ENCODE measurements at places on chromosomes 13 and 19. TPM values are rescaled to one million over a fixed set of nuclear protein-coding genes. Genes with fewer than 3 reads are reported as not detected.

ADAT3 gene
- 9.3 TPM for total RNA-seq

DNA sequence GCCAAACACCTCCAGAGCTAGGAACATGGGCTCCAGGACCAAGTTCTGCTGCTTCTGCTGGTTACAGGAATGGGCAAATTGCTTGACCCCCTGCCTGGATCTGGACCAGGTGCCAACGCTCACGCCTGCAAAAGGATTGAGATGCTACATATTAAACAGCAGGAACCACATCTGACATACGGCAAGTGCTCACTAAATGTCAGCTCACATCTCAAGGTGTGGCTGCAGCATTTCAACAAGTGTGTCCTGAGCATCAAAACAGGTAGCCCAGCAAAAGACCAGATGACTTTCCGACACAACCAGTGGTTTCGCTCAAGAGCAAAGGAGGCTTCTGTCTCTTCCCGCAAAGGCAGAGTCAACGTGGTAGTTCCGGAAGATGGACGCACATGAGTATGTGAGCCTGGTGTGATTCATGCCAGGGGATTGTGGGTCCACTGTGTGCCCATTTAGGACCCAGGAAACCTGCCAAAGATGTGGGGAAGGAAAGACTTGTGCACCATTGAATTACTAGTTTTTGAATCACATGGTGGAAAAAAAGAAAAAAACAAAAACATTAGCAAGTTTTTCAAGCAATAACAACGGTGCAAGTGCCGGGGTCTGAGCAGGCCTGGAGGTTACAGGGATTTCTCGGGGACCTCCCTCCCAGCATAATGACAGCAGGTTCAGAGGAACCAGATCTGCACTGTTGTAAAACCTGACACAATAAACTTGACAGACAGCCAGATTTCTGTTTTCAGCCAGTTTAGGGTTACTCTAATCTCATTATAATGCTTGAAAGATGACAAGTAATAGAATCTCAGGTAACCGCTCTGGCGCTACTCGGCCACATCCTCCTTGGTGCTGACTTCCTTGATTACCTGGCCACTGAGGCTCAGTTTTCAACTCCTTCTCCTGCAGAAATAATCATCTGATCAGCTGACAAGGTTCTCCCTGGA is 77.9 kb downstream of the SOX1 start:
- no peak for DNase-seq

KLK8 gene
- not detected for total RNA-seq

ZIK1 gene
- total RNA-seq = 17.9 TPM

DNA sequence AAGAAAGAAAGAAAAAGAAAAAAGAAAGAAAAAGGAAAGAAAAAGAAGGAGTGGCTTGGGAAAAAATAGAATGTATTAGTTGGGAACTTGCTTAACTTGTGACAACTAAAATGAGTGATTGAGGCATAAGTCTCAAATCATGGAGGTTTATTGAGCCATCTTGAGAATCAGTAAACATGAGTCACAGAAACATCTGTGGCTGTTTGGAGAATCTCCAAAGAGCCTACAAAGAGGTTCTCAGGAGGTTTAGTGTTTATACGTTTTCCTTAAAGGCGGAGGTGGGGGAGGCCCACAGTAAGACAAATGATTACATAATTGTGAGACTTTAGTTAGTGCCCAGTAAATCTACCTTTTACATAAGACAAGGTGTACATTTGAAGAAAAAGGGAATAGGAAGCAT is 38.6 kb downstream of the WDR87 start:
- no peak for DNase-seq

TMIGD2 gene
- total RNA-seq = 49.3 TPM

RFX1 gene
- total RNA-seq = 17.7 TPM

GRCh38 chr13:29522044-29522685 is 73.3 kb downstream of the SLC7A1 start:
- no peak for DNase-seq

JSRP1 gene
- total RNA-seq = 1.4 TPM

ZNF415 gene
- 0.72 TPM for total RNA-seq

ZNF85 gene
- total RNA-seq = 22.7 TPM

SYNGR4 gene
- total RNA-seq = not detected

- peak; percentile 56 for DNase-seq
Observed at GRCh38 chr19:1590641-1591397, 1.8 kb downstream of the MBD3 start.

Data from activated naive CD8-positive, alpha-beta T cell treated with anti-CD3 and anti-CD28 coated beads, Interleukin-2, amount 10 ng/mL, durations not matched to agents 7 days and 5 days (primary cell).